Activated T-cell treated with anti-CD3 and anti-CD28 coated beads for 4 hours (primary cell): ENCODE measurements at places on chromosomes 7 and 10.

- DNase-seq, result peak; percentile 64
Measured at GRCh38 chr7:50349963-50350944, 45.7 kb downstream of the IKZF1 start.

DNA sequence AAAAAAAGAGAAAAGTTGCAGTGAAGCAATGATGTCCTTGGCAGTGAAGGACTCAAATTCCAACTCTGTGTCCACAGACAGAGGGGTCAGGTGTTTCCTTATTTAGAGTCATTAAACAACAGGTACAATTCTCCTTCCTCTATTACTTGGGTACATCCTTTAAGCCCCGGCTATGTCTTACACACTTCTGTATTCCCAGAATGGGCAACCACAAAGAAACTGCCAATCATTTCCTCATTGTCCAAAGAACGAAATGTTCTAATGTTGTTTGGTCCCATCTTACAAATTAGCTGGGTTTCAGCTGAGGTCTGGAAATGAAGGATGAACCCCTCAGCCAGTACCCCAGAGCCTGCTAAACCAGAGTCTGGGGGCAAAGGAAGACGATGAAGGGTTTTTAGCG, 59.5 kb downstream of the GRB10 start:
- no peak for DNase-seq

- DNase-seq, result no peak
Measured at GRCh38 chr10:3323865-3324498, 151.4 kb upstream of the PITRM1 start.

- DNase-seq, result no peak
Measured at GRCh38 chr10:114879541-114880158, 58.1 kb downstream of the FHIP2A start.

DNA sequence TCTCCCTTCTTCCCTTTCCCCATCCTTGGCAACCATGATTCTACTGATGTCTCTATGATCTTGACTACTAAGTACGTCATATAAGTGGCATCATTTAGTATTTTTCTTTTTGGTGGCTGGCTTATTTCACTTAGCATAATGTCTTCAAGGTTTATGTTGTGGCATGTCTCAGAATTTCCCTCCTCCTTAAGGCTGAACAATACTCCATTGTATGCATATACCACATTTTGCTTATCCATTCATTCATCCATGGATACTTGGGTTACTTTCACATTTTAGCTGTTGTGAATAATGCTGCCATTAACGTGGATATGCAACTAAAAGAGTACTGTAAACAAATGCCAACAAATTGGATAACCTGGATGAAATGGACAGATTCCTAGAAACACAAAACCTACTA, 60.8 kb downstream of the BMPR1A start:
- DNase-seq, result no peak

DNA sequence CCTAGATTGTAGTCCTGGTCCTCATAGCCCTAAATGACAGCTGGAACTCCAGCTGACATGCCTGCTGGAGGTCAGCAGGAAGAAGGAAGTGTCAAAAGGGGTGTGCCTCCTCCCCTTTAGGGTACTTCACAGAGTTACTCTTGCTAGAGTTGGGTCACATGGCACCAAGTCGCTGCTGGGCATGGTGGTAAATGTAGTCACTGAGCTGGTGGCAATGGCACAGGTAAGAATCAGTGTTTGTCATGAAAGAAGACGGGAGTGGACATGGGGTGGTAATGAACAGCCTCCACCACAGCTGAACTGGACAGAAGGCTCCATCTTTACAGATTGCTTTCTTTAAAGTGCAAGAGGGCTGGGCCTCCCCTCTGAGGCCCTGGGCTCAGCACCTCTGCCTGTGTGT, 122.3 kb downstream of the ACTR3B start:
- no peak for DNase-seq

- DNase-seq, result no peak
Measured at GRCh38 chr7:50357426-50357825, 52.9 kb downstream of the IKZF1 start.

DNA sequence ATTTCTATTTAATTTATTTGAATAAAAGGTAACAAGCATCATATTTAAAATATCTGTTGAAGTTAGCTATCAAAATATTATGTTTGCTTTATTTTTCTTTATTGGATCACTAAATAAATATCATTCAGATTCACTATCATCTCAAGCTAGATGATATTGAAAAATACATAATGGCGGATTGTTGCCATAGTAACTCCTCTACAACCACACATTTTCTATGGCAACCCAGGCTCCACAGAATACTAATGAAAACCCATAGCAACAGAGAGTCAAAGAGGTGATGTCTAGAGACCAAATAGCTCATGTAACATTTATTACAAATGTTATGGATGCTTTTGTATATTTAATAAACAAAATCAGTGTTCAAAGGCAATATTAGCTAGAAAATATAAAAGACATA, 148.9 kb upstream of the CDK1 start:
- no peak for DNase-seq

DNA sequence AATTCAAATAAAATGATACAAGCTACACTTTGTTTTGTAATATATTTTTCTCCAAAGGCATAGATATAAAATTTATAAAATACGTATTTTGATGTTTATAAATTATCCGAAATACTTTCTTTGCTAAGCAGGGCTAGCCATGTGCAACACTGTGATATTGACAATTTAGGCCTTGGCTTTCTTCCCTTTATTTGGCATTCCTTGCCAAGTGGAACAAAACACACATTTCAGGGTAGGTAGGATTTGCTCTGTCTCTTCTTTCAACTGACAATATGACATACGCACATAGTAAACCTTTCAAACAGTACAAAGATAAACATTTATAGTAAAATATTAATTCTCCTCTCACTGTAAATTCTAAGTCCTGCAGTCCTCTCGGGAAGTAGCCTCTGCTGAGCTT, 103.3 kb upstream of the POT1 start:
- no peak for DNase-seq

- no peak for DNase-seq
Measured at GRCh38 chr10:8404721-8405120, 350.2 kb downstream of the GATA3 start.

DNA sequence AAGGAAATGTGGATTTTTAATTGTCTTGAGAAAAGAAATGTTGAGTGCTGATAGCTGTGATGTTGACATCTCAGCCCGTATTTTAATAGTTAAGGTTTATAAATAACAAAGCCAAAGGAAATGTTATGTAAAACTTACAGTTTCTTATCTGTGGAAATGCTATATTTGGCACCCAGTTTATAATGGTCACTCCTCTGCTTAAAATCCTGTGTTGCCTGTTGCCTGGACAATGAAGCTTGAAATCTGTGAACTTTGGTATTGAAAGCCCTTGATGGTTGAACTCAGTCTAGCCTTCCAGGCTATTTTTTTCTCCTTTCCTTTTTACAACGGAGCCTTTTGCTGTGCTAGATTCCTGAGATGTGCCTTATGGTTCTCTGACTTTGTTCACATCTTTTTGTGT, 46.5 kb downstream of the MCU start:
- no peak for DNase-seq

GRCh38 chr7:131502810-131503508, 53.5 kb downstream of the PODXL start:
- DNase-seq, result no peak

DNA sequence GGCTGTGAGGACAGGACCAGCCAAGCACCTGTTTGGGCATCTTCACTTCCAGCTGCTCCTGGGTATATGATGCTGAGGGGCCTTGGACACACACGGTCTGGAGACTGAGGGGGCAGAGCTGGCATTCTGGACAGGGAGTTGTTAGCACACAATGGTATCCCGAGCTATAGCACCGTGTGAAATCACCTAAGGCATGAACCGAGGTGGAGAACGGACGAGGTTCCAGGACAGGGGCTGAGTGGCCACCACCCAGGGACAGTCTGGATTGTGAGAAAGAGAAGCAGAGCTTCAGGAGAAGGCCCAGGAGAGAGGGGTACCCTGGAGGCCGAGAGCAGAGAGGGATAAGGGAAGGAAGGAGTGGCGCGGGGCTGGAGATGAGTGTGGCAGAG, 571.8 kb downstream of the TCERG1L start:
- DNase-seq, result no peak

DNA sequence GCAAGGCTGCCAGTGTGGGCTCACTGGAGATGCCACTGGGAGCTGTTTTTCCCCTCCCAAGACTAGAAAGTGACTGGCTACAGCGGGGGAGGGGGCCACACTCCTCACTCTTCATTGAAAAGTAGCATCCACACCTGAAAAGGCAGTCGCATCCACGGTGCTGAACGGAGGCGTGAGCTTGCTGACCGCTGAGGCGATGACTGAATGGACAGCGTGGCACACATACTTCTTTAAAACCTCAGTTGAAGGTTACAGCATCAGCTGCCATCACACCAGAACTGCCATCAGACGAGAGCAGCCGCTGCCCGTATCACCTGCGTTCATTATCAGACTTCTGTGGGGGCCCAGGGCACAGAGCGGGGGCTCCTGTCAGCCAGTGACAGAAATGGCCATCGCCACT, 327.2 kb downstream of the DNAJB6 start:
- DNase-seq, result no peak

DNA sequence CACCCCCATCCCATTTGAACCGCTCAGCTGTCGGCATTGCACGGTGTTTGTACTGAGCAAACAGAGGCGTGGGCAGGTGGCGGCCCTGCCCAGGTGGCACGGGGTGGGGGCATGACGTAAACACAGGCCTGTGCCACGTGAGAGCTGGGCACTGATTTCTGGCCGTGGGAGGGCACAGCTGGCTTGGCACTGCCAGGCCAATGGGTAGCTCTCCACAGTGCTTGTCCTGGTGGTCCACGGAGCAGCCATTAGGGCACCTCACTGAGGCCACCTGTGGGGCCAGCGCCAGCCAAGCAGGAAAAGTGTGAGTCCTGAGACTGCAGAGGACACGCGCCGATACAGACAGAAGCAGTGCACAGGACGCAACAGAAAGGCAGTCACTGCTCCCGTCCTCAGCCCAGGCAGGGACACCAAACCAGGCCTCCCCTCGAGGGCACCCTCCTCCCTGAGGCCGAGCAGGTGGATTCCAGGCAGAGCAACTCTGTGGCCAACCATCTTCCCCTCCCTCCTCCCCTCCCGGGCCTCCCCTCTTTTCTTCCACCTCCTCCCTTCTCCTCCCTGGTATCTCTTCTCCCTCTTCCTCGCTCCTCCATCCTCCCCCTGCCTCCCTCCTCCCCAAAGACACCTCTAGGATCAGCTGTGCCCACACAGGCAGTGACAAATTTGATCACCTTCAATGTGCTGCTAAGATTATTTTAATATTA, 258.7 kb downstream of the ELFN1 start:
- DNase-seq, result no peak

GRCh38 chr7:115827305-115828045, 203.1 kb downstream of the TFEC start:
- no peak for DNase-seq

DNA sequence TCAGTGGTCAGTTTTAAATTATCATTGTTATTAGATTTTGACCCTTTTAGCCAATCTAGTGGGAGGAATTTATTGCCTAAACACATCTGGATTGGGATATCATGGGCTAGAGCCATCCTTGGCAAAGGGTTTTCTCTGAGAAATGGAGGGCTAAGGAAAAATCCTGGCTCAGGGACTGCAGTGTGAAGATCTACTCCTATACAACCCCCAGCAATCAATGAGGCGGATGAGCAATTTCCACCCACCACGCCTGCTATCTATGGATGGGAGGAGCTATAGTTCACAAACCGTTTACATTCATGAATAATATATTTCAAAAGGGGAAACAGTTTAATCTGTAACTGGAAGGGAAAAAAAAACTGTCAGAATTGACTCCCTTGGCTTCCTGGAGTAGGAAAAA, 2.7 kb downstream of the CAV1 start:
- DNase-seq, result no peak

DNA sequence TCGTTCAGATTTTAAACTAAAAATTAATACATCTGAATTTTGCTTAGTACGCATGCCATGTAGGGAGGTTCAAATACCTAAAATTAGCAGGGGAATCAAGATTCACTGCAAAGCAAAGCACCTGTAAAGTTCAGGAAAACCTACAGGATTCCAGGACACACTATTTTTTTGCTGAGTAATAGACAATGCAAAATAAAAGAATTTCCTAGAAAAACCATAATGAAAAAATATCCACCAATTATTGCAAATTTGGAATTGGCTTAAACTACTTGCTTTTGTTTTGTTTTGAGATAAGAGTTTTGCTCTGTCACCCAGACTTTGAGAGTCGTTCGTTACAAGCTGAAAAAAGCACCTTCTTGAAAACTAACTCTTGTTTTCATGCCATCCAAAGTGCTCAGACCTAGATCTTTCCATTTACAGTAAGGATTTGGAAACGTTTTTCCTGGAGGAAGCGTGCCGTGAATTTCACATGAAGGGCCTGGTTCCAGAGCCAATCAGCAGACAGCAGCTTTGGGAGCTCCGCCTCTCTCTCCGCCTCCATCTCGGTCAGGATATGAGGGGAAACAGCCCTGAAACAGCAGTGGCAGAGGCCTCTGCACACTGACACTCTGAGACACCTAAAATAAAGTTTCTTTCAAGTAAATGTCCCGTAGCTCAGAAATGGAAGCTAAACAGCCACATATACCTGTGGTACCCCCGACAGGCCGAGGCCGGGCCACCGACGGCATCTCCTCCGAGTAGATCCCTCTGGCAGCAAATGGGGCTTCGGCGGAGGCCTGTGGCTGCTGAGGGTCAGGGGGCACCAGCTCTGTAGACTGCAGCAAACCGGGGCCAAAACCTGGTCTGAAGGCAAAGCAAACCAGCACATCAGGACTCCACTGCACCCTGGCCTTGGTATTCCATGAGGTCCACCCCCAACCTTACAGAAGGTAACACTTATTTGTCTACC, 45.9 kb upstream of the ATP6V0A4 start:
- DNase-seq, result no peak

GRCh38 chr10:98100476-98100875, 34.0 kb upstream of the R3HCC1L start:
- DNase-seq, result no peak

DNA sequence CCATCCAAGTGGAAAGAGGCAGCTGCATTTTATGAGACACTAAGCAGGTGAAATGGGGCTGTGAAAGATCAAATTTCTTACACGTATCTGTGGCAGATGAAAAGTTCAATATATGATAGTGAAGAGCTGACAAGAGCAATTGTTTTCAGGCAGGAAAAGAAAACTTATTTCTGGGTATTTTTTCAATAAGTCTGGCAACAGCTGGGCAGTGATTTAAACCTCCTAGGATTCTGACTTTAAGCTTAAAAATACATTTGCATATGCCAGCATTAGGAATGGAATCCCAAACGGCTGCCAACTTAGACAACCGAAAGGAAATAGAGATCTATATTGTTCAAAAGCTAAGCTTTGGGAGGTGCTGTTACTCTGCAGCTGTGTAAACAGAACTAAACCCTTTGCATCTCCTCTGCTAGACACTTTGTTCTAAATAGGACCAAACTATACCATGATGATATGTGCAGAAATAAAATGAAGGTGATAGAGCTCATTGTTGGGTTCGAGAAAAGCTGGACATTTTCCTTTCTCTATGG, 26.1 kb downstream of the DYNC1I1 start:
- no peak for DNase-seq

DNA sequence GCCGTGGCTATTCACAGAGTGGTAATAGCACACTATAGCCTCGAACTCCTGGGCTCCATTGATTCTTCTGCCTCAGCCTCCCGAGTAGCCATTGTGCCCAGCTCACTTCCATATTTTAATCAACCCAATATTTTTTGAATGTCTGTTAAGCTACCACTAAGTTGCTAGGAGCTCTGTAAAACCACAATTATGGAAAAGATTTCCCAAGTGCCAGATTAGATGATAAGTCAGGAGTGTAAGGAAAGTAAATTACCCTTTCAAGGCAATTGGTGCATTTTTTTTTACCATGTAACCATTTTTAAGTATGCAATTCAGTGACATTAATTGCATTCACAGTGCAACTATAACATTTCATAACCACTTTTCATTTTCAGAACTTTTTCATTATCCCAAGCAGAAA, 87.5 kb upstream of the GATAD1 start:
- DNase-seq, result no peak

- DNase-seq, result no peak
Measured at GRCh38 chr7:52017802-52018679, 701.4 kb upstream of the COBL start.
